ENCODE measurements at places on chromosomes 6 and 20.

- no peak for DNase-seq
These were observed 42.8 kb downstream of the PSMG4 start for GRCh38 chr6:3301506-3301905.

DNA sequence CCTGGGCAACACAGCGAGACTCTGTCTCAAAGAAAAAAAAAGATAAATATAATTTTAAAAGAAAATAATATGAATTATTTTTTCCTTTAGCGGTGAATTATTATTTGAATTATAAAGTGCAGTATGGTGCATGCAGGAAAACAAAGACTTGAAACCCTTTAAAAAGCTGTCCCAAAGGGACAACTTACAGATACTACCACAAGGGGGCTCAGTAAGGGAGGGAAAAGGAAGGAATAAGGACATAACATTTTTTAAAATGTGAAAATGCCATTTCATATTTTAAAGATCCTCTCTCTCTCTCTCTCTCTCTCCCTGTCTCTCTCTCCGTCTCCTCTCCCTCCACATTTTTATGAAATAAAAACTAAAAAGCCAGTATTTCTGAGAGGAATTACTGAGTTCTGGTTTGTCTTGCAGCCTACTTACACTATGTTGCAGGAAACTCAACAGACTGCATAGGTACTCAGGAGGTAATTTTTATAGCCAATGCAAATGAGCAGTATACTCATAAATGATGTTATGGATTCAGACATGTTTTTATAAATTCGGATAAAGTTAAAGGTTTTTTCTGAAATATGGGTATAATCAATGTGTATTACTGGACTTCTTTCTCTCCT, 455.0 kb upstream of the GJE1 start:
- DNase-seq: no peak

GRCh38 chr20:6732001-6732447, 35.5 kb upstream of the BMP2 start:
- DNase-seq: no peak

- DNase-seq: no peak
These were observed 62.0 kb downstream of the IL22RA2 start for GRCh38 chr6:137111296-137112066.

GRCh38 chr20:54293526-54293925, 85.6 kb downstream of the PFDN4 start:
- DNase-seq: no peak

DNA sequence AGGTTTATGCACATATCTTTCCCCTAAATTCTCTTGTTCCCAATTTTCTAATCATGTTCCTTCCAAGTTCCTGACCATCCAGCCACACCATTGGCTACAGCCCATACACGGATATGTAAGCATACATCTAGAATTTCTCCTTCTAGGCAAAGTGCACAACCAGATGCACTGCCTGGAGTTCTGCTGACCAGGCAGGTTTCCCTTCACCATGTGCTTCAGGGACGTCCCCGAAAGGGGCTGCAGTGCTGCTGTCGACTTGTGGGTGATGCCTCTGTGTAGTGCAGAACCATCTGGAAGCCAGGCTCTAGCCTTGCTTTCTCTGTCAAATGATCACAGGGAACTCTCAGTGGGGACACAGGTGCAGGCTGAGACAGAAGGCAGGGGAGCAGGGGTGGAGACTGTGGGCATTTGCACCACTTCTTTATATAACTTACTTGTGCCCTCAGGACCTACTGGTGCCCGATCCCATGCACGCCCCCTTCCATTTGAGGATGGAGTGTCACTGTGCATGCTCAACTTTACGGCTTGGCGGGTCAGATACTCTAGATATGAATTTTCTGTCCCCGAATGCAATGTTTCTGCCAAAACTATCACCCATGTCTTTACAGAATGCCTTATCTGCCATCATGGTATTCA, 37.5 kb upstream of the SMOC2 start:
- DNase-seq: no peak

GRCh38 chr6:111938710-111939109, 65.5 kb upstream of the FYN start:
- no peak for DNase-seq

DNA sequence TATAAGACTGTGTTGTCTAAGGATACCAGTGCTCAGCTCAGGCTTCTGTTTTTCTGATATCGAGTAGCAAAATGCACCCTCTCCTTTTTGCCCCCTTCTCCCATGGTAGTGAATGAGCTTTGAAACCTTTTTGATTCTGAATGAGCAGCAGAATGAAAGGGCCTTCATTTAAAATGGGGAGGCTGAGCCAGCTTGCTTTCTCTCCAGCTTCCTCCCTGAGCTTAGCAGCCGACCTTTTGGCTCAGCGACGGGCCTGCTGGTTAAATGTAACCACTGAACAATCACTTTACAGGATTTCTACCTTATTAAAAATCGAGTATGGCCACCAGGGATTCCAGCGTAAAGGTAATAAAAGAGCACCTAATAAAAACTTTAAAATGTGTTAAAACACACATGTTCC, 133.7 kb upstream of the SPACA1 start:
- no peak for DNase-seq

DNA sequence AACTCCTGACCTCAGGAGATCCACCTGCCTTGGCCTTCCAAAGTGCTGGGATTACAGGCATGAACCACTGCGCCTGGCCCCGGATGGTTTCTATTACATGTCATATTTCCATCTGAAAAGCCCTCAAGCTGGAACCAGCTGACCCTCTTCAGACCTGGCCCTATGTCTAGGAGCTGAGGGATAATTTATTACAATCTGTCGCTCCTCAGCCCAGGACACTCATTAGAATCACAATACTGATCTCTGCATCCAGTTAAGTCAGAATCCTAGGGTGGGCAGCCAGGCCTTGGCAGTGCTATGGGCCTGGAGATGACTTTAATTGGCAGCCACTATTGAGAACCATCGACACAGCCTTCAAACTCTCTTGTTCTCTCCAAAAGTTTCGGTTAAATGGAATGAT, 162.6 kb upstream of the SNX9 start:
- no peak for DNase-seq

DNA sequence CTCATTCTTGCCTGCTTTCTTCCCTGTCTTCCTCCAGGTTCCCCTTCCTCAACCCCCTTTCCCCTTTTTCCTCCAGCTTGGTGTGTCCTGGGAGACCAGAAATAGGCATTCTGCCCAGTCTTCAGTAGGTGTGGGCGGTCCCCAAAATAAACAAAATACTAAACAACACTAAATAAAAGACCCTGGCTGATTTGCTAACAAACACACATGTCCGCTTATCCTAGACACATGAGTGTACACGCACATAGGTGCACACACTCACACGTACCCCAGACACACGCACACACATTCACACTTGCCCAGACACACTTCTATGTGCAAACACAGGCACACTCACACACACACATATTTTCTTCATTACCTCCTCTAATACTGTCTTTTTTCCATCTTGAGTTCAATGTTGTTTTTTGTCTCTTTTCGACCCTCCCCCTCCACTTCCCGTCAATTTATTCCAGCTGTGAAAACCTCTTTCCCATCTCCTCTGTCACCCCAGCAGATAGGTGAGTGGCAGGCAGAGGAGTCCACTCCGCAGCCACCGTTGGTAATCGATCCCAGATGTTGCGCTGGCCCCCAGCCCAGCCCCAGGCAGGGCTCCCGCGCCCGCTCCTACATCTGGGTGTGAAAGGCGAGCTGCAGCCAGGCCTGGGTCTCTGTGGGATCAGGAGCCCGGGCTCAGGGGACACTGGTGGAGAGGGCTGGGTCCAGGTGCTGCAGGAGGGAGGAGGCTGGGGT, 56.9 kb upstream of the FOXP4 start:
- DNase-seq: no peak

- no peak for DNase-seq
These were observed 317.9 kb upstream of the MARCKS start for GRCh38 chr6:113539202-113539601.

DNA sequence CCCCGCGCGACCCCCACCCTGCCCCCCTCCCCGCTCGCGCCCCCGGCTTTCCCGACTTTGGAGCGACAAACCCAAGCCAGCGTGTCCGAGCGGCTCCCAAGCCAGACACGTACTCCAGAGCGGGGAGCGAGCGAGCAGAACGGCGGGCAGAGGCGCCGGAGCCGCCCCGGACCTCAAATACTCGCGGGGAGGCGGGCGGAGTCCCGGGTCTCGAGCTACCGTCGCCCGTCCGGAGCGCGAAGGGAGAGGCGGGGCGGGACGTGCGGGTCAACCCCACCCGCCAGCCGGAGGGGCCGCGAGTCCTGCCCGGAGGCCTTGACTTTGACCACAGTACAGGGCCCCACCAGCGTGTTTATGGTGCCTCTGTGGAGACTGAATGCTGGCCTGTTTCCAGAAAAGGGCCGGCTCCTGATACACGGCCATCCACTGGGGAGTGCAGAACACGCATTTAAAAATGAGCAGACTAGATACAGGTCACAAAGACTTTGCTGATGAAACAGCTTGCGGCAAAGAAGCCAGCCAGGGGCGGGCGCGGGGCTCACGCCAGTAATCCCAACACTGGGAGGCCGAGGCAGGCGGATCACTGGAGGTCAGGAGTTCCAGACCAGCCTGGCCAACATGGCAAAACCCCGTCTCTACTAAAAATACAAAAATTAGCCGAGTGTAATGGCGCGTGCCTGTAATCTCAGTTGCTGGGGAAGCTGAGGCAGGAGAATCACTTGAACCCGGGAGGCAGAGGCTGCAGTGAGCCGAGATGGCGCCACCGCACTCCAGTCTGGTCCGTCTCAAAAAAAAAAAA, at the start of gene SERPINB6:
Gene SERPINB6 (minus strand): TSS at position 148 of the 799 bp plus-strand sequence. CDS start 12,235 bp downstream, outside the sequence.
- DNase-seq: peak; percentile 62

- DNase-seq: no peak
These were observed 153.3 kb downstream of the IBTK start for GRCh38 chr6:82094166-82094806.

GRCh38 chr6:98808541-98809210, 25.7 kb upstream of the POU3F2 start:
- DNase-seq: no peak
